GM04503 (cell line): ENCODE measurements at places on chromosomes 4 and X.

GRCh38 chr4:119825696-119826095 is 197.1 kb upstream of the PDE5A start:
- DNase-seq: no peak

- DNase-seq: no peak
Observed at GRCh38 chr4:92182736-92183407, 120.9 kb upstream of the GRID2 start.

DNA sequence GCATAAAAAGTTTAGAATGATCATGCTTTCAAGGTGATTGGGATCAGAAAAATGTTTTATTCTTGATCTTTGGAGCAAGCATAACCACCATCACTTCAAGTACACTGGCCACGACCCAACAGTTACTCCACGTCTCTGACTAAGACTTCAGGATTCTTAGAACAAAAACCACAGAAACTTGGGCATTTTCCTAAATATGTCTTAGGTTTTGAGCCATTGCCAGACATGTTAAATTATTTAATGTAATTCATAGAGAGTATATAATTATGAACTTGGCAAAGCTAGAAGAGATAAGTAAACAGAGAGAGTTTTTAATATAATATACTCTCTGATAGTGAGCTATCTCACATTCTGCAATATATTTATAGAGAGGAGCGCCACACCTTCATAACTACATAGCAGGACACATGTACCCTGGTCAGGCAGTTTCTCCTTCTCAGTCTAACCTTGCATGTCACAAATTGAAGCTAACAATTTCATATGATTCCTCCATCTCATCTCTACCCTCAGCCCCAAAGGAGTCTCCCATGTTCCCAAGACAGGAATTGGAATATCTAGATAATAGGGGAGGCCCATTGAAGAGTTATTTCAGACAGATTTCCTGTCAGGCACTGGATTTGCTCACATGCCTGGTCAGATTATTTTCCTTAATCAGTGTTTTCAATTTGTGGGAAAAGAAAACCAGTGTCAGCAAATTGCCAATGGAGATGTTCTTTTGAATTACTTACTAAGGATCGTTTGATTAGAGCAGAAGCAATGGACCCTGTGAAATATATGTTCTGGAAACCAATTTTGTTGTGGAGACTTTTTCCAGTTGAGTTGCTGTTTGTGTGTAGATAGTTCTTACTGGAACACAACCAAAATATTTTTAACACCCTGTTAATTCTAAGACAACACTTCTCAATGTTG is 61.7 kb upstream of the GUCY1A1 start:
- peak; percentile 61 for DNase-seq

- DNase-seq: no peak
Observed at GRCh38 chr4:25588206-25588605, 67.4 kb upstream of the SLC34A2 start.

GRCh38 chr4:112514647-112515197 is 1.3 kb downstream of the NEUROG2 start:
- DNase-seq: no peak

DNA sequence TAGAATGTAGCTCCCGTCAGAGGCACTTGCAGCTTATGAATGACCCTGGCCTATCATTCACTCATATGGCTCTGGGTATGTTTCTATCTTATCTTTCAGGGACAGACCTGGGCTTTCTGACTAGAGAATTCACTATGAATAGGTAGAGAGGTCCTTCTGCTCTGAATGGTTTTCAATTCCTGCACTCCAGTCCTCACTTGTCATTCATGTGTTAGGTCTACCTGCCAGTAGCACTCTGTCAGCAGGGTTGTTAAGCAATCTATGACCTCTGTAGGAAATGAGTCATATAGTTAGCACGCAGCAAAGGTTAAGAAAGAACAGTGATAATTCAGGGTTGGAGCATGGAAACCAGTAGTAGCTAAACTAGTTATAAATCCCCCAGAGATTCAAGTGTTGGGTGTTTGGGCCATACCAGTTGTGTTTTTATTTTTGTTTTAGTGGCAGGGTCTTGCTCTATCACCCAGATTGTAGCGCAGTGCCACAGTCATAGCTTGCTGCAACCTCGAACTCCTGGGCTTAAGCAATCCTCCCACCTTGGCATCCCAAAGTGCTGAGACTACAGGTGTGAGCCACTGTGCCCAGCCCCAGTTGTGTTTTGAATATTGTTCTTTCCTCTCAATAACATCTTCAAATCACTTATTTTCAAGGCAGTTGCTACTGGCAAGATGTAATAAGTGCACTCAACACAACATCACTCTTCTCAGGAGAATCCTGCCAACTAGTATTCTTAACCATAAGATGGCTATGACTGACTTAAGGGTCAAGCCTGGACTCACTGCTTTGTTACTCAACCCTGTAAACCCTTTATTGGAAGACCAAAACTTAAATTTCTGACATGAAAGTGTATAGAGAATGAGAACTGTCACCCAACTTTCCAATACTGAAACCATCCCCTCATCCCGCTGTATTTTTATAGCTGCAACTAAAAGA is 25.1 kb downstream of the ARL13A start:
- DNase-seq: no peak

GRCh38 chr4:27638163-27638915 is 777.7 kb downstream of the STIM2 start:
- DNase-seq: no peak

GRCh38 chrX:149819371-149819770 is 37.6 kb downstream of the MAGEA9 start:
- no peak for DNase-seq

GRCh38 chr4:102318526-102318925 is 26.8 kb downstream of the SLC39A8 start:
- no peak for DNase-seq

DNA sequence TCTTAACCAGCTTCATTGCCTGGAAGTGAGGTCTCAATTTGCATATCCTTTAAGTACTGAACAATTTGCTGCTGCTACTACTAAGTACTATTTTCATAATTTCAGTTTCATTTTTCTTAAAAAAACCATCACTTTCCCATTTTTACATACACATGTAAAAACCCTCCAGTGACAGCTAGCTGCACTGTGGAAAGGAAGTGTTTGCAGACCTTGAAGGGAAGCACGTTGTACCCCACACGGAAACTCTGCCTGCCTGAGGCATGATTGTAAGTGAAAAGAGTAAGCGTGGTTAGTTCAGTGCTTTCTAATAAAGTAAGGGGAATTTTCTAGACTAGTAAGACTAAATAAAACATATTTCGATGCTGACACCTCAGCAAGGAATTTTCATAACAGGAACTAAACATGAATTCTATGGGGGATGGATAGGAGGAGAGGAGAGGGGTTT is 103.6 kb downstream of the RAPGEF2 start:
- DNase-seq: no peak

- no peak for DNase-seq
Observed at GRCh38 chrX:149871940-149872339, 9.0 kb upstream of the MAGEA8 start.

DNA sequence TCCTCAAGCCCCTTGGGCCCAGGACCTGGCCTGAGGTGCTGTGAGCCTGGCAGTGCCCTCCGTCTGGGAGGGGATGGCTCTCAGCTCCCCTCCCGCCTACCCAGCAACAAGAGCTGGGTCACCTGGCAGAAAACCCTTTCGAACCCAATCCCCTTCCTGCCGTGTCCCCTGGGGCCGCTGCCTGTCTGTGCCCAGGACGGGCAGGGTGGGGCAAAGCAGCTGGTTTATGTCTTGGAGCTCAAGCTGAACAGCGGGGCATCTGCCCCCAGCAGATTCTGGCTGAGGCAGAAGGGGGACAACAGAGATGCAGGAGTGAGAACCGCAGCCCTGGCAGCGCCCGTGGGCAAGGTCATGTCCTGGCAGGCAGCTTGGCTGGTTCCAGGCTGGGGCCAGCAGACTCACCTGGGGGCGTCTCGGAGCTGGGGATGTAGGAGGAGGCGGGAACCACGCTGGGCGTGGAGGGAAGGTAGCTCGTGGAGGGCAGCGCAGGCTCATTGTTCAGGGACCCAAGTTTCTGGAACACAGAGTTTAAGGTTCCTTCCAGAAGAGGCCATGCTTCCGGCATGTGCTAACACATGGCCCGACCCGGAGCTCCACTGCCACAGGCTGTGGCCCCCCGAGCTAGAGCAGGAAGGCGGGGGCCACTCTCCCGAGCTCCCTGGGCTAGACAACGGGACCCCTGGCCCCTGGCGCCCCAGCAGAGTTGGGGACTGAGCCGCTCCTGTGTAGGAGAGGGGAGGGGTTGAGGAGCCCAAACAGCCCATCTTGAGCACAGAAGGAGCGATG is 24.2 kb downstream of the NELFA start:
- DNase-seq: no peak

DNA sequence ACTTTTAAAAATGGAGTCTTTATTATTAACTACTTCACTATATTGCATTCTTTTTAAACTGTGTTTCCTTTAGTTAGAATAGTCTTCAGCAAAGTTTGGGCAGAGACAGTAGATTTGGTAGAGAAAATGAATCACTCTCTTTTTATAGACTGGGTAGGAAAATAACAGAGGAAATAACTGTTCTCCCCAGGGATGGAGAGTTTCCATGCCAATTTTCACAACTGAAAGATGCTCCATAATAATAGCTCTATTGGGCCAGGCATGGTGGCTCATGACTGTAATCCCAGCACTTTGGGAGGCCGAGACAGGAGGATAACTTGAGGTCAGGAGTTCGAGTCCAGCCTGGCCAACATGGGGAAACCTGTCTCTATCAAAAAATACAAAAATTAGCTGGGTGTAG is 13.1 kb downstream of the HSD17B13 start:
- DNase-seq: peak; percentile 45

- DNase-seq: no peak
Observed at GRCh38 chrX:148159796-148160195, 178.7 kb downstream of the FMR1NB start.

DNA sequence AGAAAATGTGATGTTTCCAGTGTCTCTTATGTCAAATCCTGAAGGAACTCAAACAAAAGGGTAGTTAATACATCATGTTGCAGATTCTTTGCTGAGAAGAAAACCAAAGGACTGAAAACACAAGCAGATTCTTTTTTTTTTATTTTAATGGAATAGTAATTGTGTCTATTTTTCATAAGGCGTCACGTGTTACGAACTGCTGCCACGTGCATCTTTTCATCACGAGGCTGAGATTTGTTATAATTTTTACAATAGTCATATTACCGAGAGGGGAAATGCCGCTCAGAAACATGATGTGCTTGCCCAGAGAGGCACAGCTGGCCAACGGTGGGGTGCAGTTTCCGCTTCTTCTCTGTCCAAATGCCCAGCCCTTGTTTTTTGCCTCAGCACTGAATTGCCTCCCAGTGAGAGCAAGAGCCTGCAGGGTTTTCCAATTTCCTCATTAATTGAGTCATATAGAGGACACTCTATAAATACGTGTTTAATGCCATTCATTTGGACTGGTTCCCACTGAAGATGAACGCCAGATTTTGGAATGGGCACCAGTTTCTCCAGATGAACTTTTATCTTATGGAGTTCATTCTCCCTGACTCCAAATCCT is 225.3 kb downstream of the STK32B start:
- no peak for DNase-seq

GRCh38 chr4:74157154-74157553 is 764 bp upstream of the MTHFD2L start:
- no peak for DNase-seq

- DNase-seq: no peak
Observed at GRCh38 chrX:20143561-20143960, 1.9 kb upstream of the EIF1AX start.

DNA sequence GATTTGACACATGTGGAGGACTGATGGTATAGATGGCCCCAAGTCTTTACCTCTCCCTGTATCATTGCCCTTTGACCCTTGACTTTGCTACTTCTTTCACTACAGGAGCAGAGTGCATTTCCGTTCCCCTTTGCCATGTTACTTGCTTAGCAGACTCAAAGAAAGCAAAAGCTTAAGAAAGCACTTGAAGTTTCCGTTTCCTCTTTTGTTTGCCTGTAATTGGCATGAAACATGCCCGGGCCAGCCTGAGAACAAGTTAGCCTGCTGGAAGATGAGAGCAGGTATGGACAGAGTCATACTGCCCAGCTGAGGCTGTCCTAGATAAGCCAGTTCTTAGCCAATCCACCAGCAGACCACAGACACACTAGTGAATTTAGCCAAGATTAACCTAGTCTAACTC is 206.0 kb downstream of the BCOR start:
- no peak for DNase-seq

- DNase-seq: no peak
Observed at GRCh38 chr4:184268584-184269160, 51.0 kb upstream of the ENPP6 start.

GRCh38 chr4:124173912-124174311 is 538.6 kb downstream of the ANKRD50 start:
- DNase-seq: peak; percentile 10

- no peak for DNase-seq
Observed at GRCh38 chr4:40427128-40427527, 92.0 kb downstream of the CHRNA9 start.

DNA sequence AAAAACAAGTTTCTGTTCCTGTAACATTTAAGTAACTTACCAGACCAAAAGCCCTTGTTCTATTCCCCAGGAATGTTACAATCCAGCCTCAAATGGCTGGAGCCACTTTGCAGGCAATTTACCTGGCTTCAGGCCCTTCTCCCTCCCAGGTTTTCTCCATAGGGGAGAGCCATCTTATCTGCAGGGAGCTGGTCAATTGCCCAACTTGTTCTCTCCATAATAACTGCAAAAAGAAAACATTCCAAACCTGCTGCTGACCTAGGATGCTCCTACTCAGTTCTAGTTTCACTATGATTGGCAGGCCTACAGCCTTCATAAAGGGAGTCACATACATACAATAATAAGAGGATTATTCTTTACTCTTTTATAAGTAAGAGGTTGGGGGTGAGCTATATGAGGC is 670.7 kb downstream of the PCDH7 start:
- DNase-seq: no peak

GRCh38 chrX:15676886-15677285 is 12.3 kb upstream of the CLTRN start:
- no peak for DNase-seq

- no peak for DNase-seq
Observed at GRCh38 chr4:175646802-175647201, 165.3 kb downstream of the GPM6A start.

DNA sequence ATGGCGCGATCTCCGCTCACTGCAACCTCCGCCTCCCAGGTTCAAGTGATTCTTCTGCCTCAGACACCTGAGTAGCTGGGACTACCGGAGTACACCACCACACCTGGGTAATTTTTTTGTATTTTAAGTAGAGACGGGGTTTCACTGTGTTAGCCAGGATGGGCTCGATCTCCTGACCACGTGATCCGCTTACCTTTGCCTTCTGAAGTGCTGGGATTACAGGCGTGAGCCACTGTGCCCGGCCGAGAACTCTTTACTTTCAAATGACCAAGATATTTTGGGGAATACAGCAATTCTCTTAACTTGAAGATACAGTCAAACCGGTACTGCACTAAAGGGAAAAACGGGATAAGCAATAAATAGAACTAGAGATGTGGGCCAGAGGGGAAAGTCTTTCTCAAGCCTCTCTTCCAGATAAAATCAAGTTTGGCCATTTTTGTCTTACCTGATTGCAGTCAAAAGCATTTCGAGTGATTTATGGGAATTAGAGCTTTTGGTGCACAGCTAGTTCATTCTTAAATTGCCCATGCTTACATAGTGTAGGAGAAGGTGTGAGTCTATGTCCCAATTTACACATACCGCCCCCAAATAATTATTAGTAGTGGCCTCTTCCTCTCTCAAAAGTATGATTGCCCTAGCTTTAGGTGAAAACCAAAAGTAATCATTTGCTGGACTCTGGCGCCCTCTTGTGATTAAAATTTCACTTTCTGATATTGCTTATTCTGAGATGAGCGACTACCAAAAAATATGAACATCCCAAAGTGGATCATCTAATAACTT is 53.2 kb upstream of the ABCG2 start:
- DNase-seq: no peak
